ENCODE measurements at places on chromosomes 7 and 10.

- no peak for DNase-seq
Measured at GRCh38 chr7:26510231-26510957, 218.7 kb downstream of the SNX10 start.

- DNase-seq: no peak
Measured at GRCh38 chr7:45863715-45864114, 9.2 kb downstream of the CCDC201 start.

DNA sequence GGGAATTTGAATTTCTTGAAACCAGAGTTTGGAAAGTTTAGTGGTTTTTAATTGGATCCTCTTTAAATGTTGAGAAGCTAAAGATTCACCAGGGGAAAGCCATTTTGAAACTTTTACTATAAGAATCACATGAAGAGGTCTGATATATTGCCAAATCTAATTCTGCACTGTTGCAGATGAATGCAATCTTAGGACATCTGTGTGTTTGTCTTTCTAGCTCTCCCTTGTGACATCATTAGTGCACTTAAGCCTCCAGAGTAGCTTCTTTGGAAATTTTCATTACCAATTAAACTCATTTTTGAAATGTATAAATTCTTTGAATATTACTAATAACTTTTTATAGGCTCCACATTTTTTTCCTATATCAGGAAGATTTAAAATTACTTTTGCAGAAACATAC is 160.2 kb downstream of the BICC1 start:
- DNase-seq: no peak

- DNase-seq: no peak
Measured at GRCh38 chr10:70970830-70971229, 82.5 kb upstream of the PCBD1 start.

DNA sequence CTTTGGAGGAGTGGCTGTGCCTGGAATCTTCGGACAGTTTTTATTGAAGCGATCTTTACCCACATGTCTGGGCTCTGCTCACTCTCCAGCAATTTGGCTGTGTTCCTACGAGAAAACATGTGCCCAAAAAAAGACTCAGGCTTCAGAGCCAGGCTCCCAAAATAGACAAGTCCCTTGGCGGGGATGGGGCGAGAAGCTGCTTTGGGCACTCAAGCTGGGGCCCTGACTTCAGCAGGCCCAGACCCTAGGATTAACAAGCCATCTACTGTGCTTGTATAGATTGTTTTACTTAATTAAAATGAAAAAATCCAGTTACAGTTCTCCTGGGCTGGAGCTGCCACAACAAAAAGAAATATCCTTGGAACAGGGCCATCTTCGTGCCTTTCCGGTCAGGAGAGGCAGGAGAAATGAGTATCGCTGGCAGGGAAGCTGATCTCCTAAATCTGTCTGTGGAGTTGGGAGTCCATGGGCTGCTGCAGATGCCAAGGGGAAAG is 51.4 kb upstream of the PDCD4 start:
- DNase-seq: no peak

DNA sequence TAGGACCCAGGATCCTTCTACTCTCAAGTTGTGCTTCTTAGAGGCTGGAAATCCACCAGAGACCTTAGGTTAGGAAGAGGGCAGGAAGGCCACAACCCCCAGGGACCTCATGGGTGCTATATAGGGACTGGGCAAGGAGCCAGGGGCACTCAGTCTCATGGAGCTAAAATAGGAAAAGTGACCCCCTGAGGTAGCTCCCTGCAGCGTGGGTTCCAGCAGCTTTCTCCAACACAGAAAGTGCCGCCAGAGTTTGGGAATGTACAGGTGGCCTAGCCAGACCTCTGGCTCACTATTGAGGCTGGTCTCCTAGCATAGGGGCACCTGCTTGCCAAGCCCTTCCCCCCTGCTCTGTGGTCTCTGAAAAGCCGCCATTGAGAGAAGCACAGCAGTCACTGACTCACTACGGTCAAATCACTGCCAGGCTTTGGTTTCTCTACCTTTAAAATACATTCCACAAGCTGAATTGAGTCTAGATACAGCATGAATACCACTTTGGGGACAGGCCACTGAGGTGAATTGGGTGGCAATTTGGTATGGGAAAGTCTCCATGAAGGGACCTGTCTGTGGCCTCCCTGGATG is 333.2 kb upstream of the PODXL start:
- DNase-seq: no peak

GRCh38 chr10:130159192-130159794 is 23.1 kb downstream of the GLRX3 start:
- no peak for DNase-seq

DNA sequence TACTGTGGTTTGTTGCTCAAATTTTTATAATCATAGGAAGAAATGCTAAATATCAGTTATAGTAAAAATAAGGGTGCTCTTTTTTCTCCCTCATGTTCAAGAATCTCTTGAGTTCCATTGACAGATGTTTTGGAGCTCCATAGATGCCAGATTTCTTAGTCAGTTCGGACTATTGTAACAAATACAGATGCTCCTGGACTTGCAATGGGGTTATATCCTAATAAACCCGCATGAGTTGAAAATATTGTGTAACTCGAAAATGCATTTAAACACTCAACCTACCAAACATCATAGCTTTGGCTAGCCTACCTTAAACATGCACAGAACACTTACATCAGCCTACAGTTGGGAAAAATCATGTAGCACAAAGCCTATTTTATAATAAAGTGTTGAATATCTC is 100.7 kb upstream of the CSTF2T start:
- DNase-seq: no peak

DNA sequence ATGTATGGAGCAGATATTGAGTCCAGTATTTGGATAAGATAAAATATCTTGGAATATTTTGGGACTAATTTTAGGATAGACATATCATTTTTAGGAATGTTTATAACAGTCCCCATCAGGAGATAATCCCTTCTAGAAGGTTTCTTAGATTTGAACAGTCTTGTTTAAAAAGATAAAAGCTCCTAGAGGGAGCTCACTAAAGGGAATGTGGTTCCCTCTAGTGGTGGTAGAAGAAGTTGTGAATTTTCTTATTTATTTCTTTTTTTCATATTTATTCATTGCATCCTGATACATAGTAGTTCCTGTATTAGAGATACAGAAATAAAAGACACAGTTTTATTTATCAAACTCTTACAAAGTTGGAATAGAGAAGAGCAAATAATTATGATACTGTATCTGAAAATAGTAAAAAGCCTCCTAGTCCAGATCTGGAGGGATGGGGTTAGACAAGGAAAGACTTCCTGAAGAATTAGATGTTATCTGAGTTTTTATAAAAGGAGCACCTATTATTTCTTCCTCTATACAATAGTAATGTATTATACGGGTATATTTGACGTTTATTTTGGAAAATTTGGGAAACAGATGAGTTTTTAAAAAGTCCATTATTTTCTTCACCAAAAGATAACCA is 24.5 kb upstream of the KLF14 start:
- DNase-seq: peak; percentile 11

- DNase-seq: peak; percentile 17
Measured at GRCh38 chr7:96418581-96418980, 96.7 kb upstream of the SLC25A13 start.

DNA sequence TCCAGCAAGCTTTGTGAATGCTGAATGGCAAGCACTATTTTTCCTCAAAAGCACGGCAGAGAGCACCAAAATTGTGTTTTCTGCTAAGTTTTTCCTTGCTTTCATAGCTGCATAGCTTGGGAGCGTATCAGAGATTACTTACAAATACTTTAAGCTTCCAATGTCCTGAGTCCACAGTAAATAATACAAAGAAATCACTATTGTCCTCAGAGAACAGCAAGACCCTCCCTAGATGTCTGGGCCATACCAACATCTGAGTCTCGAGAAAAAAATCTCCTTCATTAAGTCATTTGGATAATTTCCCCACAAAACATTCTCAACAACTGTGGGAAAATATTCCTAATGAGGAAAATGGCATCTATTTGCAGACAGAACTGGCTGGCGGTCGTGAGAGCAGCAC is 41.7 kb downstream of the SGMS1 start:
- DNase-seq: no peak

DNA sequence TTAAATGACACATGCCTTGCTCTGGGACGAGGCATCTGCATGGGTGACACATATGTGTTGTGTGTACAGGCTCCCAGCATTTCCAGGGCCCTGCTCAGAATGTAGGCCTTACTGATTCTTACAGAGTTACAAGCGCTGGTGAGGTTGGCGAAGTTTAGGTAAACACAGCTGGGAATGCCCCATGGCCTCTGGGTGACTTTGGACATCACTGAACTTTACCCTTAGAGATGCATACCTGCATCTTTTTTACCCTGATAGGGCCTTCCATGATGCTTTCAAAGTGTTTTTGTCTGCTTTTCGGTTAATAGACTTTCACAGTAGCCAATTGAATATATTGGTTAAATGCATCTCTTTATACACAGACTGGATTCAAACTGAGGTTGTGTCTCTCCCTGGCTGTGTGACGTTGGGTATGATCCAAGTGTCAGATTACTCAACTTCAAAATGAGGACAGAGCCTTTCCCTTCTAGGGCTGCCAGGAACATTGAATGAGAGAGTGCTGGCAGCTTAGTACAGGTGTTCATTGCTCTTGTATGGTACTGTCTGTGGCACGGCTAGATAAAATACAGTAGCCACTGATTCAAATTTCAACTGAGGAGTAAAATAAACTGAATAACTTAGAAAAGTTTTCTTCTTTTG is 29.5 kb downstream of the EGFR start:
- no peak for DNase-seq

Data from NCI-H2171 (cell line).